A549 treated with AZD2906 at 1 μM for 4 hours (cell line): ENCODE measurements at places on chromosomes 12 and 14. TPM values are rescaled to one million over a fixed set of nuclear protein-coding genes. Genes with fewer than 3 reads are reported as not detected.

OR4E2 gene
- total RNA-seq = not detected in 5 replicates

SLC16A7 gene
- 0.06 to 0.22 TPM (median 0.10 TPM) in 5 replicates for total RNA-seq

KRT5 gene
- total RNA-seq = 0.52 to 0.72 TPM (median 0.62 TPM) in 5 replicates

GZMH gene
- not detected in 5 replicates for total RNA-seq

RFX4 gene
- total RNA-seq = 0.06 to 0.18 TPM (median 0.08 TPM) in 3 of 5 replicates, not detected in the others

VWF gene
- 0.05 to 0.24 TPM (median 0.15 TPM) in 5 replicates for total RNA-seq

EXD2 gene
- 11.8 to 14.0 TPM (median 12.8 TPM) in 5 replicates for total RNA-seq

NAV3 gene
- total RNA-seq = 6.6 to 9.6 TPM (median 7.5 TPM) in 5 replicates

SLC38A4 gene
- total RNA-seq = 0.12 to 0.54 TPM (median 0.13 TPM) in 5 replicates

EPYC gene
- not detected in 5 replicates for total RNA-seq

BCL11B gene
- 0.23 to 0.34 TPM (median 0.26 TPM) in 5 replicates for total RNA-seq

CLMN gene
- 4.8 to 8.1 TPM (median 6.9 TPM) in 5 replicates for total RNA-seq

EML1 gene
- total RNA-seq = 29.0 to 37.7 TPM (median 33.4 TPM) in 5 replicates

SOAT2 gene
- 0.07 to 0.30 TPM (median 0.24 TPM) in 5 replicates for total RNA-seq

DDX11 gene
- 36.9 to 44.0 TPM (median 41.6 TPM) in 5 replicates for total RNA-seq

DIP2B gene
- 12.3 to 14.8 TPM (median 13.8 TPM) in 5 replicates for total RNA-seq

ST8SIA1 gene
- 0.06 to 0.07 TPM in 2 of 5 replicates, not detected in the others for total RNA-seq

ESYT1 gene
- total RNA-seq = 59.6 to 64.9 TPM (median 64.2 TPM) in 5 replicates

GPR132 gene
- 0.40 to 0.68 TPM (median 0.55 TPM) in 5 replicates for total RNA-seq

SLC38A2 gene
- total RNA-seq = 110 to 141 TPM (median 127 TPM) in 5 replicates

C1S gene
- 40.4 to 73.4 TPM (median 41.9 TPM) in 5 replicates for total RNA-seq

LGR5 gene
- 0.02 to 0.08 TPM (median 0.06 TPM) in 3 of 5 replicates, not detected in the others for total RNA-seq

WNT5B gene
- total RNA-seq = 2.4 to 3.4 TPM (median 2.6 TPM) in 5 replicates

B4GALNT3 gene
- 0.44 to 0.82 TPM (median 0.54 TPM) in 5 replicates for total RNA-seq

ZDHHC22 gene
- 0.19 to 0.29 TPM (median 0.24 TPM) in 5 replicates for total RNA-seq

CNTN1 gene
- total RNA-seq = 36.2 to 57.2 TPM (median 51.1 TPM) in 5 replicates

SCNN1A gene
- 23.1 to 30.7 TPM (median 28.9 TPM) in 5 replicates for total RNA-seq

RTL1 gene
- 0.16 to 0.27 TPM (median 0.22 TPM) in 5 replicates for total RNA-seq

IFNG-AS1 gene
- not detected in 5 replicates for total RNA-seq

EEF1AKMT3 gene
- total RNA-seq = 3.5 to 6.2 TPM (median 5.1 TPM) in 5 replicates

OTUB2 gene
- 2.4 to 3.4 TPM (median 2.7 TPM) in 5 replicates for total RNA-seq

C12orf56 gene
- total RNA-seq = 0.02 to 0.17 TPM (median 0.05 TPM) in 4 of 5 replicates, not detected in the other

C12orf54 gene
- not detected in 5 replicates for total RNA-seq

PPFIA2 gene
- not detected in 5 replicates for total RNA-seq

CMKLR1 gene
- 0.02 to 0.06 TPM (median 0.02 TPM) in 3 of 5 replicates, not detected in the others for total RNA-seq

GLIPR1L1 gene
- not detected in 5 replicates for total RNA-seq

HHIPL1 gene
- 0.21 to 0.28 TPM (median 0.24 TPM) in 5 replicates for total RNA-seq

SLC25A47 gene
- total RNA-seq = not detected in 5 replicates

BIN2 gene
- total RNA-seq = 0.08 to 0.17 TPM (median 0.13 TPM) in 5 replicates

LRIG3 gene
- 3.5 to 5.1 TPM (median 4.1 TPM) in 5 replicates for total RNA-seq

DNAH10 gene
- total RNA-seq = 0.17 to 0.29 TPM (median 0.27 TPM) in 5 replicates

MEG3 gene
- total RNA-seq = 34.5 to 52.7 TPM (median 43.8 TPM) in 5 replicates

KERA gene
- not detected in 5 replicates for total RNA-seq

ETFRF1 gene
- 8.6 to 9.5 TPM (median 9.1 TPM) in 5 replicates for total RNA-seq

STRAP gene
- 184 to 209 TPM (median 190 TPM) in 5 replicates for total RNA-seq

IGFBP6 gene
- total RNA-seq = 143 to 250 TPM (median 245 TPM) in 5 replicates

SERPINA10 gene
- not detected in 5 replicates for total RNA-seq

MIP gene
- 0.07 to 0.09 TPM in 2 of 5 replicates, not detected in the others for total RNA-seq

TMEM132D gene
- not detected in 5 replicates for total RNA-seq

LRRC74A gene
- total RNA-seq = not detected in 5 replicates

LRP6 gene
- total RNA-seq = 10.9 to 15.8 TPM (median 15.0 TPM) in 5 replicates

SMOC1 gene
- total RNA-seq = 15.9 to 22.8 TPM (median 18.2 TPM) in 5 replicates

ORMDL2 gene
- total RNA-seq = 67.3 to 104 TPM (median 102 TPM) in 5 replicates

STAT2 gene
- total RNA-seq = 10.7 to 13.2 TPM (median 11.1 TPM) in 5 replicates

FAM186B gene
- total RNA-seq = 0.08 to 0.24 TPM (median 0.11 TPM) in 5 replicates

MMP14 gene
- 0.44 to 0.74 TPM (median 0.55 TPM) in 5 replicates for total RNA-seq
